Activated CD4-positive, alpha-beta T cell treated with anti-CD3 and anti-CD28 coated beads for 48 hours (primary cell): ENCODE measurements at places on chromosomes 13 and 19.

GRCh38 chr13:43804461-43805070, 17.8 kb upstream of the ENOX1 start:
- no peak for DNase-seq

GRCh38 chr19:53813996-53814395, 10.1 kb downstream of the NLRP12 start:
- DNase-seq = no peak

GRCh38 chr13:34567597-34567996, 374.5 kb upstream of the NBEA start:
- no peak for DNase-seq

- no peak for DNase-seq
These were observed 50.8 kb downstream of the EFNB2 start for GRCh38 chr13:106484537-106485193.

- no peak for DNase-seq
These were observed 116.0 kb downstream of the ZAR1L start for GRCh38 chr13:32199168-32199567.

DNA sequence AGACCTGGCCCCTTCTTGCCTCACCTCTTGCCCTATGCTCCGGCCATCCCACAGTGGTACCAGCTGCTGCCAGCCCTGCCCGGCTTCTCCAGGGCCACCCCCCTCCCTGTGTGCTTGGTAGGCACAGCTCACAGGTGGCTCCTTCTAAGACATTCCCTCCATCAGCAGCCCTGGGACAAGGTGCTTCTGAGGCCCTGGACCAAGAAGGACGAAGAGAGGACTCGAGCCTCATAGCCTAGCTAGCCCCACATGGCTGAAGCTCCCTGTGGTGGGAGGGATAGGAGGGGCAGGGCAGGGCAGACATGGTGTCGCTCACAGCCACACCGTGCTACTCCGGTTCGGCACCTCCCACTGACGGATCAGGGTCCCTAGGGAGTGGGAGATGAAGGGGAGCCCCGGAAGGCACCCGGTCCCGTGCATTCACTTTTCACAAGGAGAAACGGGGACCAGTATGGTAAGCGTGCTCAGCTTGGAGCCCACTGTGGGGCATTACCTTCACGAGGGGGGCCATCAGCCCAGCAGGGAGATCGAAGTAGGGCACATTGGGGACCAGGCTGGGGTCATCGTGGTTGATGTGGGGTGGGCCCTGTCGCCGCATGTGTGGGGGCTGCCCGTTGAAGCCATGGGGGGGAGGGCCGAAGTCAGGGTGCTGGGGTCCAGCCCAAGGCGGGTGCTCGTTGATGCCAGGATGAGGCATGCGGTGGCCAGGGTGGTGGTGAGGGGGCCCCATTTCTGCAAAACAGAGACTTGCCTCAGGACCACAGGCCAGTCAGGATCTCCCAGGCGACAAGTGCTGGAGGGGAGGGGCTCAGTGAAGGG, 19.5 kb downstream of the CHERP start:
- DNase-seq = no peak

- DNase-seq = peak; percentile 50
These were observed 11.1 kb downstream of the PDE4A start for GRCh38 chr19:10431254-10431942.

DNA sequence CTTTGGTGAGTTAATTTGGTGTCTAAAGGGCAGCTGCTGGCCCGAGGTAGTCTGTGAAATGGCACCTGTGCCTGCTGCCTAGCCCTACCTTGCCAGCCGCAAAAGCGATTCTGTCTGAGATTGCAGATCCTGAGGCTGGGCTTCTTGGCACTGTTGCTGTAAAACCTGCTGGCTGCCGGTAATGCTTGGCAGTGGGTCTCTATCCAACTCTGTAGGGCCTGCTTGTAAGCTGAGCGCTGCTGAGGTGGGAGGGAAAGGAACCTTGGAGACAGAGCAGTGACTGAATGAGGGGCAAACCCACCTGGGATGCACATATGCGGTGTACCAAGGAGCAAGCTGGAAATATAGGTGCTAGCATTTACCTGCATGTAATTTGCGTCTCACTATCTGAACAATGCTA, 11.7 kb downstream of the LCP1 start:
- DNase-seq = no peak

DNA sequence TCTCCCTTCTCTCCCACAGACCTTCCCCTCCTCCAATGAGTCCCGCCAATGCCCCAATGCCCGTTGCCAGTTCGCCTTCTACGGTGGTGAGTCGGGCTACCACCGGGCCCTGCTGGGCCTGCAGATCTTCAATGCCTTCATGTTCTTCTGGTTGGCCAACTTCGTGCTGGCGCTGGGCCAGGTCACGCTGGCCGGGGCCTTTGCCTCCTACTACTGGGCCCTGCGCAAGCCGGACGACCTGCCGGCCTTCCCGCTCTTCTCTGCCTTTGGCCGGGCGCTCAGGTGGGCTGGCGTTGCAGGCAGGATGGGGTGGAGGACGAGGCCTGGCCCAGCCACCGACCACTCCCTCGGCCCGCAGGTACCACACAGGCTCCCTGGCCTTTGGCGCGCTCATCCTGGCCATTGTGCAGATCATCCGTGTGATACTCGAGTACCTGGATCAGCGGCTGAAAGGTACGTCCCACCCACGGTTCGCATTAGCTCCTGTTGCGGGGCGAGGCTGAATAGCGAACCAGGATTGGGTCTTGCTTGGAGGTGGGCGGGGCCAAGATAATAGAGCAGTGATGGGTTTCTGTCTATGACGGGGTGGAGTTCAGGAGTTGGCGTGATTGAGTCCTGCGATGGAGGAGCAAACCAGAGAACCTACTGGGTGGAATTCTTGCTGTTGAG, 11.1 kb downstream of the SLC44A2 start:
- DNase-seq = no peak

DNA sequence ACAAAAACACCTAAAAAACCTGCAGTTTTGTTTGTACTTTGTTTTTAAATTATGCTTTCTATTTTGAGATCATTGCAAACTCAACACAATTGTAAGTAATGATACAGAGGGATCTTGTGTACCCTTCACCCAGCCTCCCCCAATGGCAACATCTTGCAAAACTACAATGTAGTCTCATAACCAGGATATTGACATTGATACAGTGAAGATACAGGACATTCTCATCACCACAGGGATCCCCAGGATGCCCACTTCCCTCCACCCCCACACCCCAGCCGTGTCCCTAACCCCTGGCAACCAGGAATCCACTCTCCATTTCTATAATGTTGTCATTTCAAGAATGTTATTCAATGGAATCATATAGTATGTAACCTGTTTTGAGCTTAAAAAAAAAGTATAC, 10.3 kb upstream of the C5AR2 start:
- no peak for DNase-seq

GRCh38 chr13:62040806-62041205, 625.2 kb upstream of the PCDH20 start:
- DNase-seq = no peak

DNA sequence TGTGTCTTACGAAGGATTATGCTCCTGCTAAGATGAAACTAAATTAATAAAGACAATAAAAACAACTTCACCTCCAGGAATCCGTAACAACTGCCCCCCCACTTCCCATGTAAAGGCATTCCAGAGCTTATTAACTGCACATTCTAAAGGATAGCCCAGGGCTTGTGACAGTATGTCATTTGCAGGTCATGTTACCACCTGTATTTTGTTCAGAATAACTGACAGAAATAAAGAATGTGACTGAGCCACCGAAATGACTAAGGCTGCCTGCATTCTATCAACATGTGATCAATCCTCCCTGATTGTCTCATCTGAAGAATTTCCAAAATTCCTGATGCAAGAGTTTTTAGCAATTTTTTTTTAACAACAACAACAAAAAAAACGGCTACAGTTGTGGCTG, 117.2 kb downstream of the MIPEP start:
- DNase-seq = no peak

DNA sequence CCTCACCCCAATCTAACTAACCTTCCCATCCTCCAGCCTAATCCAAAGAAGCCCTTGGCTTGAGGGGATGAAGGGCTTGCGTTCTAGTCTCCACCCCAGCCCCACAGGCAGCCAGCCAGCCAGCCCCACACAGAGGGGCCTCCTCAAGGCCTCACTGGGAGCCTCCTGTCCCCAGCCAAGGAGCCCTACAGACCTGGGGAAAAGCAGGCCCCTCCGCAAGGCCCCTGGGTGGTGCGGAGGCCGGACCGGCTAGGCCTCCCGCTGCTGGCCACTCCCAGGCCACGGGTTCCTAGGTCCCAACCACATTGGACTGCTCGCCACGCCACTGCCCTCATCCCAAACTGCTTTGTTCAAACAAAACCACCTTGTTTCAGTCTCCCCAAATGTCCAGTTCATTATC, 78.0 kb downstream of the ZIC5 start:
- DNase-seq = no peak

DNA sequence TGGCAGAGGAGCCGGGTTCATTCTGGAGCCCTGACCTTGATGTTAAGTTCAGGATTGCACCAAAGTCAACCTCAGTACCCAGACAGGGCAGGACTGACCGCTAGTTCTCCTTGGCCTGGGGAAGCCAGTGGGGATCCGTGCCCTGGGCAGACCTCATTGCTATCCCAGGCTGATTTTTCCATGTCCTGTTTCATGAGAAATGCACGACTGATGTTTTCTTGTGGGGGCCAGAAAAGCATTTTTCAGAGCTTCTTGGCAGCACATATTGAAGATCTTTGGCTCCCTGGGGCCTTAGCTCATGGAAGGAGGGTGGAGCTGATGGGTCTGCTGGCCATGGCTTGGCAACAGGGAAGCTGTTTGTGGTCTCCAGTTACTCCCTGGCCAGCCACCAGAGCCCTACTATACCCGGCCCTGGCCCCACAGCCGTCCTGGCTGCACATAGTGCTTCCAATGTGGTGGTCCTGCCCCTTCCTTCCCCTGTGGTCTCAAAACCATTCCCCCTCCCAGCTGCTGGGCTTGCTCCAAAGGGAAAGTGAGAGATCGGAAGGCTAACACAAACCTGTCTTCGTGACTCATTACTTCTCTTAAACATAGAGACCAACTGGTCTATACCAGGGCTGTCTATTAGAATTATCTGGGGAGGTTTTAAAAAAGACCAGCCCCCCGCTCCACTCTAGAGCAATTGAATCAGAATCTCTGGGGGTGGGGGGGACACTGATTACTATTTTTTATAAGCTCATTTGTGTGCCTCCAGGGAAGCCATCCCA, 11.2 kb downstream of the IL17D start:
- no peak for DNase-seq

DNA sequence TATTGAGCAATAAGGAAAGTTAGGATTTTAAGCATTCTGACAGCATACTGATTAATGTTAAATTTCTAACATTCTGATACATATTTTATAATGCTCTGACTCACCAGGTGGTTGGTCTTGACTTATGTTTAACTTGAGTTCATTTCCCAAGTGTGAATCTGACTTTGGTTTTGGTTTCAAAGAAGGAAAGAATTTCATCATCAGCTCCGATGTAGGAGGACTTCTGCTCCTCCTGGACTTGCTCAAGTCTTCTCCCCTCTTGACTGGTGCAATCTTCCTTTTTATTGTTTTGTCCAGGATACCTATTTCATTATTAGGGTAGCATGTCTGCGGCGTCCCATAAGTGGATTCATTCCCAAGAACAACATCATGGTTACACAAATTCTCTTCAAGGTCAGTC, 141.3 kb downstream of the RNF17 start:
- DNase-seq = no peak

- DNase-seq = no peak
These were observed 7.7 kb upstream of the GPR18 start for GRCh38 chr13:99265821-99266426.

- DNase-seq = no peak
These were observed 101.4 kb downstream of the RNF17 start for GRCh38 chr13:24865163-24865953.

GRCh38 chr13:42891591-42891990, 100.5 kb downstream of the EPSTI1 start:
- DNase-seq = no peak

GRCh38 chr13:62418872-62419271, 1003.2 kb upstream of the PCDH20 start:
- DNase-seq = no peak

- DNase-seq = no peak
These were observed 1.8 kb downstream of the LIN37 start for GRCh38 chr19:35750167-35750566.

DNA sequence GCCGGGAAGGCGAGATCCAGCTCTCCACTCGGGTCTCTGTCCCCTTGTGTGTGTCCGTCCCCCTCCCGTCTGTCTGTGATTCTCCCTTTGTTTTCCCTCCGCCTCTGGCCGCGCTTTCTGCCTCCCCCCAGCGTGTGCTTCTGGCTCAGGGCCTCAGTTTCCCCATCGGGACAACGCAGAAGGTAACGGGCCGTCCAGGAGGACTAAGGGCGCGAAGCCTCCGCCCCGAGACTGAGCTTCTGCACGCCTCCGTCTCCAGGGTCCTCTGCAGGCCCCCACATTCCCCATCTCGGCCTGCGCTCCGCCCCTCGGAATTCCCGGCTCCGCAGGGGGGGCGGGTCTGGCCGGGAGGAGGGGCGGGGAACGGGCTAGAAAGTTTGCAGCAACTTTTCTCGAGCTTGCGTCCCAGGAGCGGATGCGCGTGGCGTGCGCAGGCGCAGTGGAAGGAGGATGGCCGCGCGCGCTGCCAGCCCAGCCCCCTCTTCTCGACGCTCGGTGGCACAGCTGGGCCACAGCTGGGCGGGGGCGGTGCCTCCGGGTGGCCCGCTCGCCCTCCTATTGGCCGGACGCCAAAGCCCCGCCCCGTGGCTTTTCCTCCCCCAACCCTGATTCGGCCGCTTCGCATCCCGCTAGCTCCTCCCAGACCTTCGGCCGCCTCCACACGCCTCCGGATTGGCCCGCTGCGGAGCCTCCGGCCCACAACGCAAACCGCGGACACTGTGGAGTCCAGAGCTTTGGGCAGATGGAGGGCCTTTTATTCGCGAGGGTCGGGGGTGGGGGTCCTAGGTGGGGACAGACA, at the start of gene SIX5:
SIX5 (minus strand) TSS at position 269 of the 799 bp plus-strand sequence. CDS start 408 bp downstream, outside the sequence.
- DNase-seq = peak; percentile 98

GRCh38 chr19:47002106-47002766, 17.4 kb upstream of the NPAS1 start:
- DNase-seq = no peak

DNA sequence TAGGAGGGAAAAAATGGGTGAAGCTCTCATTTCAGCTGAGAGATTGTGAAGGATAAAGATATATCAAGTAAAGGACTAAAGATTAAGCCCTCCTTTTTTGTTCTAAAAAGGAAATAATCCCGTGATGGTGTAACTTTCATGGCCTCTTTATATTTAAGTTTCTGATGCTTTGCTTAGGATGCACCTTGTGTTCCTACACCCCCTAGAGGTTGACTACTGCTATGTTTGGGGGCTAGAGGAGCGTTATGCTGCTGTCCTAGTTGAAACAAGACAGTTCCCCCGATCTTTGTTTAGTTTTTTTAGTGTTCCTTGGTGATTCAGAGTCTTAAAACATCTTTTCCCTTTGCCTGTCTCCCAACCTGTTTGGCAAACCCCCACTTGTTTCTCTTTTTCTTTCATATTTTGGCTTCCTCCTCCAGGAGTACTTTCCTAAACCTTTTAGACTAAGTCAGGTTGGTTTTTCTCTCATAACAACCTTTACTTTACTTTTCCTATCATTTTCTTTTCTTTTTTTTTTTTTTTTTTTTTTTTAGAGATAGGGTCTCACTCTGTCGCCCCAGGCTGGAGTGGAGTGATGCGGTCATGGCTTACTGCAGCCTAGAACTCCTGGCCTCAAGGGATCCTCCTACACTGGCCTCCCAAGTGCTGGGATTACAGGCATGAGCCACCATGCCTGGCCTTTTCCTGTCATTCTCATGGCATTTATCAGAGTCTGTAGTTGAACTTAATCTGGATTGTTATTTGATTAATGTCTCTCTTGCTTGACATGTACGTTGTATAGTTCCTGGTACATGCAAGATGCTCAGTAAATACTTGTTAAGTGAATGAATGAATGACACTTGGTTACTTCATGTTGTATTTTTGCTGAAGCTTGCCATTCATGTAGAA, 2.8 kb downstream of the UBA2 start:
- peak; percentile 48 for DNase-seq
